ENCODE measurements at places on chromosomes 11 and 22. TPM values are rescaled to one million over a fixed set of nuclear protein-coding genes. Genes with fewer than 3 reads are reported as not detected.

The DNAJB7 gene
- total RNA-seq = not detected

The CSNK2A3 gene
- 2.7 TPM for total RNA-seq

The CBLIF gene
- total RNA-seq = not detected

The KMT2A gene
- 47.3 TPM for total RNA-seq

The UBQLNL gene
- total RNA-seq = 0.65 TPM

The CASP1 gene
- total RNA-seq = 15.8 TPM

The MPEG1 gene
- total RNA-seq = not detected

The OR4A5 gene
- total RNA-seq = not detected

The RAB36 gene
- total RNA-seq = 7.5 TPM

All from articular chondrocyte of knee joint (primary cell).